ENCODE measurements at places on chromosomes 7 and 10. TPM values are rescaled to one million over a fixed set of nuclear protein-coding genes. Genes with fewer than 3 reads are reported as not detected.
A peak's percentile ranks its signal among the peaks of the same experiment; 100 is the strongest.

DNA sequence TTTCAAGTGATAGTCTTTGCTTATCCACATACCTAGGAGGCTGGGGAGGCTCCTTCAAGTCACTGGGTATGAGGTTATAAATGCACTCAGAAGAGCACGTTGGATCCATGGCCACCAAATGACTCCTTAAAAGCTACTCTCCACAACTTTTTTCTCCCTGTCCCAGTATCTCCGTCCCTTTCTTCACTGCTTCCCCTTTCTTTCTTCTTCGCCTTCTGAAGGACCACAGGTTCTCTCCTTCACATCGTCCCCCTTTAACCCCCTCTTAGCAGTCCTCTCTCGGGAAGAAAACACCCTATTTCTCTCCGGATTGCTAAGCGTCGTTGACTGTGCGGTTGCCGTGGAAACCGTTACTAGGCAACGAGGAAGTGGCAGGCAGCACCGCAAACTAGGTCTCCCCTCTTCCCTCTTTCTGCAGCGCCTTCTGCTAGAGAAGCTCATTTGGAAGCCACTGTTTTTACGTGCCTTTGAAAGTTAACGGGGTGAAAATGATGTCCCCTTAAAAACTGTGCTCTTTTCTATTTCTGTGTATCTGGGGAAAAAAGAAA, at the start of gene ENKUR:
Gene ENKUR (minus strand): TSS at position 331 of the 548 bp plus-strand sequence. CDS start 222 bp downstream, at position 109.
- peak; percentile 91 for DNase-seq

- no peak for DNase-seq
Observed at GRCh38 chr10:79392020-79392398, 44.7 kb downstream of the PPIF start.

DNA sequence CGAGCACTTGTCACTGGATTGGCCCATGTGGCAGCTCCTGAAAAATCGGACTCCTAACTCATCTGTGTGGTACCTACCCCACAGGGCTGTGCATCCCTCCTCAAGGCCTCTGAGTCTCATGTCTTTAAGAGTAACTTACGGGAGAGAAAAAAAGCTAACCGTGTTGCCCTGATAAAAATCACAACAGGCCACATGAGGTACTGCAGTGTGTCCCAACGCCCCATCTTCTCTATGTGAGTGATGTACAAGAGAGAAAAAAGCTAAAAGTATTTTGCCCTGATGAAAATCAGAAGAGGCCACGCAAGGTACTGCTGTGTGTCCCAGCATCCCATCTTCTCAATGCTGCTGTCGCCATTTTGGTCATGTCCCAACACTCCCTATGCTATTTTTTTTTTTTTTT, 41.2 kb upstream of the ADRB1 start:
- DNase-seq = no peak

DNA sequence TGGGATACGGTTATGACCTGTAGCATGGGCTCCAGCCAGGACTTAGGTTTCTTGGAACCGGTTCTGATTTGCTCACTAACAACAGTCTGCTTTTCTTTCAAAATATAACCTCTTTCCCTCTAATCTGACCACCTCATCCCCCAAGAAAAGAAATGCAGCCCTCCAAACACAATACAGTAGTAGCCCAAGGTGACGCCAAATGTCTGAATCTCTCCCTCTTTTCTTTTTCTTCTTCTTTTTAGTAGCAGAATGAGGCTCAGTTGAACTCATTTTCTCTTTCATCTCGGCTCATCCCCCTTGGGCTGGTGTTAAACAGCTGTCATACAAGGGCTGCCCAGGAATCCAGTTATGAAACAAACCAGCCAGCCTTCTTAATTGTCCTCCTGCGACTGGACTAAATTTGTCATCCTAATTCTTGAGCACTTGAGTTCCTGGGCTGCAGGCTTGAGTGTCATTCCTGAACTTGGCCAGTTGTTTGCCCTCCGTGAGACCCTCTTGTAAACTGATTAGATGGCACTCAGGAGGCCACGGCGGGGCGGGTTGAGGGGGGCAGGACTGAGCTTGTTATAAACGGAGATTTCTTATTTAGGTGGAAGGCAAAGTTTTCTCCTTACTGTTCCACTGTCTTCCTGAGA, 94.8 kb downstream of the SORCS3 start:
- DNase-seq = no peak

- DNase-seq = no peak
Observed at GRCh38 chr10:21167288-21168010, 270.3 kb upstream of the NEBL start.

DNA sequence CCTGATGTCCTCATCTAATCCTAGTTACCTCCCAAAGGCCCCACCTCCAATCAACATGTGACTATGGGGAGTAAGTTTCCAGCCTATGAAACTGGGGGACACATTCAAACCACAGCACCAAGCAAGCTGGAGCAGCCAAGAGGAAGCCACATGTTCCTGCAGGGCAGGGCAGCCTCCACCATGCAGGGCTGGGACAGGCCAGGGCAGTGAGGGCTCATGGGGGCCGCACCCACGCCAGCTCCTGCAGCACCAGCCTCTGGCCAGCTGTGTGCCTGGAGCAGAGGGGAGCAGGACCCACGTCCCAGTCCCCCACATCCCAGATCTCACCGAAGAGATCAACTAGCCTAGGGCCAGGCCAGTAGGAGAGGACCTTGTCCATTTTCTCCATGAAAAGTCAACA, 85.9 kb upstream of the INSIG1 start:
- no peak for DNase-seq

- no peak for DNase-seq
Observed at GRCh38 chr7:78578686-78579085, 780.1 kb downstream of the PHTF2 start.

GRCh38 chr10:7971949-7972348, 82.5 kb upstream of the GATA3 start:
- no peak for DNase-seq

DNA sequence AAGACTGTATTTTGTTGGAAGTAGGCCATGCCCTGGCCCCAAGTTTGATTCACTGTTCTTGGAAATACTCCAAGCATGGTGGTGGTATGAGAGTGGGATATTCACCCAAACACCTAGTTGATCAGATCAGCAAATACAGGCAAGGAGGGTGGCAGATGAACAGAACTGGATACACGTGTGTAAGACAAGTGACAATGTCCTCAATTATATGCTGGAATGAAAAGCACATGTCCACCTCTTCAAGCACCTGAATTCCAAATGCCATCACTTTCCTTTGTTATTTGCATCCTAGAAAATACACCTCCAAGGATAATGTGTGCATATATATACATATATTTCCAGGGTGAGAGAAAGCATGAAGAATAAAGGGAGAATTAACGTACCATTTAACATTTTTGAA, 131.8 kb upstream of the ZEB1 start:
- DNase-seq = no peak

DNA sequence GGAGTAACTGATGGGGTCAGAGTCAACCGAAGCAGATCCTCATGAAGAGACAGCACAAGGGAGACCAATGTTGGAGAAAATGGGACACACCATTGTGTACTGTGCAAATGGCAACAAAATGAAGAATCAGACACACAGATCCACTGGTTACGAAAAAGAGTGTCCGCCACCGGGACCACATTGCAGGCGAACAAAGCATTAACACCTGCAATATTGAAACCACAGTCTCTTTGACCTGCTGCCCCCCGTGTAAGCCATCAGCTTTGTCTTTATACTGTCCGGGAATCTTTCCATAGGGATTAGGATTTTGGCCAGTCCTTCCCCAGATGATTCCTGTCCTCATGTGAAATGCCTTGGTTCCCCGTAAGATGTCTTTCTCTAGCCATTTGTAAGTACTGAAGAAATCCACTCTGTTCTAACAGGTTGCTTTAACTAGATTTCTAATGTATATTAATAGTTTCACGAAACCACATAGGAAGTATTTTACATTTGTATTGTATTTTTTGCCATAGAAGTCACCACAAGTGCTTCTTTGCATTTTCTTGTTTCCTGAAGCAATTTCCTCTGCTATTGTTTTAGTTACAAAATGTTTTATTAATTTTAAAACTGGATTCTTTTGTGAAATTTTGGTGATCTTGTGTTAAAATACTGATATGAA, 140.8 kb upstream of the NFE2L3 start:
- DNase-seq = no peak

DNA sequence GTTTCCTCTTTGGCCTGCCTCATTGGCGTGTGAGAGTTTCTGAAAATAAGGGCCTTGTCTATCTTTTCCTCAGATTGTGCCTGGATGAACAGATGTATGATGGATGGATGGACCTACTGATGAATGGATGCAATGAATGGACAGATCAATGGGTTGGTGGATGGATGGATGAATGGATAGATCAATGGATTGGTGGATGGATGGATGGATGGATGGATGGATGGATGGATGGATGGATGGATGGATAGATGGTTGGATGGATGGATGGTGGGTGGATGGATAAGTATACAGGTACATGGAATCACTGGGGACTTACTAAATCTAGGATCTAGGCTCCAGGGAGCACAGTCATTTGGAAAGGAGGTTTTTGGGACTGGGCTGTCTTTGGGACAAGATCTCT, 331.9 kb downstream of the GRID1 start:
- DNase-seq = no peak

- DNase-seq = peak; percentile 86
Observed at GRCh38 chr10:95445223-95445836, 115.8 kb downstream of the SORBS1 start.

GRCh38 chr10:29968585-29968984, 90.8 kb downstream of the JCAD start:
- DNase-seq = no peak

GRCh38 chr10:7272008-7272407, 138.8 kb downstream of the SFMBT2 start:
- no peak for DNase-seq

DNA sequence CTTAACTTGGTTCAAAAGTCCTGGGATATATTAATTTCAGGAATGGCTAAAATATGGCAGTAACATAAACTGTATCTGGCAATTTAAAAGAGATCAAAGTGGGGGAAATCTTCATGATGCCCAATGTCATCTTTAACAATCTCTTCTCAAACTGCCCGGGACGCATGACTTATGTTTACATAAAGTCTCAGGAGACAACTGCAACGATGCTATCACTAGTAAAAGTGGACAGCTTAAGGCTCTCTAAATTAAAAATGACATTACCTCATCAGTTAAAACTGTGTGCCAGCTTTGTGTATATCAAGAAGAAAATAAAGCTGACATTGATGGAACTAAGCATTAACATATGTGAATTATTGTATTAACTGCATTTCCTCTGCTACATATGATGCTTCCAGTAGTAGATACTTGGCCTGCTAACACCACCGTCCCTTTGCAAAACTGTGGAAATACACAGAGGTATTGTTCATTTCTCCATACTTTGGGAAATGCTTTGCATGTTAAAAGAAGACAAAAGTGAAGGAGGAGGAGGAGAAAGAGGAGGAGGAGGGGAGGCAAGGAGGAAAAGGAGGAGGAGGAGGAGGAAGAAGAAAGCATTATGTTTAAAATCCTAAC, 62.4 kb downstream of the NRP1 start:
- no peak for DNase-seq

- DNase-seq = no peak
Observed at GRCh38 chr7:4958477-4959301, at the start of gene MMD2. MMD2 (minus strand) TSS chr7:4959187; CDS start chr7:4959017, 170 bp downstream.

- no peak for DNase-seq
Observed at GRCh38 chr10:128324058-128324827, 198.0 kb upstream of the MKI67 start.

DNA sequence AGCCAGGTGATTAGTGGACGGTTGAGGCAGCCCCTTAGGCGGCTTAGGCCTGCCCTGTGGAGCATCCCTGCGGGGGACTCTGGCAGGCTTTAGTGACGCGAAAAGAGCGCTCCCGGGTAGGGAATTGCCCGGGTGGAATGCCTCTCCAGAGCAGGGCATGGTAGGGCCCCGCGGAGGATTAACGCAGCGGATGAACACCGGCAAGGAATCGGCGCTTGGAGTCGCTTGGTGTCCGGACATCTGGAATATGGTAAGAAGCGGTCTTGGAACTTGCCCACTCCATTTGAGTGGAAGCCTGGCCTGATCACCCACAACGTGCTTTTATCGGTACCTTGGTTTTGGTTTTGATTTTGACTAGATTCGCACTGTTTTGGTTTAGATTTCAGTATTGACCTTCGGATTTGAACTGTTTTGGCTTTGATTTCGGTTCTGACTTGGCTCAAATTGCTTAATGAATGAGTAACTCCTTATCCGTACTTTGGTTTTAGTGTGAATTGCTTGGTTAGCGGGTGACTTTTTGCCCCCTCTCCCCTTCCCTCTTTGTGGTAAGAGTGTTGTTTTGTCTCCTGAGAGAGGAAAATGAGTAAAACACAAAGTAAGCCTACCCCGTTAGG, 24.2 kb upstream of the CHST3 start:
- DNase-seq = no peak

- DNase-seq = no peak
Observed at GRCh38 chr7:7706101-7706511, 12.3 kb downstream of the RPA3 start.

- DNase-seq = no peak
Observed at GRCh38 chr7:107170051-107170915, 1.5 kb downstream of the HBP1 start.

DNA sequence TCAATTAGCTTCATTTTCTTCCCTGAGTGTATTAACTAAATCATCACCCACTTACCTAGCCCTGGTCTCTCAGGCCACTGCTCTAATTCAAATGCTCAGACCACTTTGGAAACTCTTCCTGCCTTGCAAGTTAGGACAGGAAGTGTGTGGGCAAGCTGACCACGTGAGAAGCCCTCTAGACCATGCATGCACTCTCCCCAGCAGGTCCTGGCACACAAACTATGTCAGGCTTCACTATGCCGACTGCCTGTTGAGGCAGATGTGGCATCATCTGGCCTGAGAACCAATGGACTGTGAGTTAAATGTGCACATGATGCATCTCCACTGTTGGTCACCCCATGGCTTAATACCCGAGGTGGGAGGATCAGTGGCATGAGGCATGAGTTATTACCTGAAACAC, 439.6 kb downstream of the GRID1 start:
- DNase-seq = no peak

GRCh38 chr10:132742167-132742836, 43.6 kb downstream of the NKX6-2 start:
- DNase-seq = no peak

HYCC1 gene
- total RNA-seq = 39.2 TPM

CPEB3 gene
- total RNA-seq = 4.1 TPM

AKR1C4 gene
- total RNA-seq = not detected

CDH23 gene
- 7.1 TPM for total RNA-seq

UNCX gene
- total RNA-seq = not detected

DLG5 gene
- 27.1 TPM for total RNA-seq

LRRC61 gene
- 13.8 TPM for total RNA-seq

PVRIG gene
- not detected for total RNA-seq

FAM20C gene
- total RNA-seq = 16.5 TPM

EPHB4 gene
- 139 TPM for total RNA-seq

ITPRID1 gene
- total RNA-seq = 1.6 TPM

CFAP46 gene
- 0.91 TPM for total RNA-seq

LOXL4 gene
- 13.2 TPM for total RNA-seq

STEAP4 gene
- 21.2 TPM for total RNA-seq

GALNT17 gene
- total RNA-seq = 33.8 TPM

NYAP1 gene
- total RNA-seq = 4.4 TPM

UBE3C gene
- 105 TPM for total RNA-seq

STK32C gene
- 17.2 TPM for total RNA-seq

ZMIZ2 gene
- total RNA-seq = 2.8 TPM

All from uterus (tissue), 4 donors.